ENCODE measurements at places on chromosomes 2 and 18. TPM values are rescaled to one million over a fixed set of nuclear protein-coding genes. Genes with fewer than 3 reads are reported as not detected.

The NAB1 gene
- total RNA-seq, result 26.6 TPM

The ALS2 gene
- 23.6 TPM for total RNA-seq

The RAPH1 gene
- 12.3 TPM for total RNA-seq

The FZD7 gene
- 2.5 TPM for total RNA-seq

The ALK gene
- total RNA-seq, result not detected

The SERPINB11 gene
- not detected for total RNA-seq

The ABCG5 gene
- total RNA-seq, result not detected

The KCNS3 gene
- total RNA-seq, result 5.1 TPM

The CD207 gene
- not detected for total RNA-seq

The ALMS1 gene
- 12.0 TPM for total RNA-seq

All from foreskin keratinocyte (primary cell).